Stimulated activated CD8-positive, alpha-beta memory T cell treated with anti-CD3 and anti-CD28 coated beads, Interleukin-2, amount 100 ng/mL, for 1 hour (primary cell): ENCODE measurements at places on chromosomes 5 and 9.

DNA sequence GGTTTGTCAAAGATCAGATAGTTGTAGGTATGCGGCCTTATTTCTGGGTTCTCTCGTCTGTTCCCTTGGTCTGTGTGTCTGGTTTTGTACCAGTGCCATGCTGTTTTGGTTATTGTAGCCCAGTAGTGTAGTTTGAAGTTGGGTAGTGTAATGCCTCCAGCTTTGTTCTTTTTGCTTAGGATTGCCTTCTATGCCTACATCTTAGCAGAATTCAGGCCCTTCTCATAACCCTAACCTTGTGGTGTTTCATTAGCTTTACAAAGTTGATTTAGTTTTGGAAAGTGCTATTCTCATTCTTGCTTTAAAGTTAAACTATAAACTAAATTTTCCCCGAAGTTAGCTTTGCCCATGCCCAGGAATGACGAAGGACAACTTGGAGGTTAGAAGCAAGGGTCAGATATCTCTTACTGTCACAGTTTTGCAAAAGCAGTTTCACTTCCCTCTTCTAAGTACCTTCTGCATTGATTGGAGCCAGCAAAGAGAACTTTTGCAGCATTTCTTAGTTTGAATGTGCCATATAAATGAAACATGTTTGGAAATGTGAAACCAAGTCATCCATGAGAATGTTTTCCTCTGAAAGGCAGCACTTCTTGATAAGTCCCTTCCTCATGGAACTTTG, 274.3 kb upstream of the DMRT1 start:
- DNase-seq = no peak

GRCh38 chr5:108747774-108748400, at the start of gene FER:
TSS of gene FER (plus strand) at chr5:108747897. CDS start at chr5:108798183, 50,286 bp downstream.
- DNase-seq = no peak

- no peak for DNase-seq
These were observed 23.4 kb downstream of the NREP start for GRCh38 chr5:111733571-111733970.

DNA sequence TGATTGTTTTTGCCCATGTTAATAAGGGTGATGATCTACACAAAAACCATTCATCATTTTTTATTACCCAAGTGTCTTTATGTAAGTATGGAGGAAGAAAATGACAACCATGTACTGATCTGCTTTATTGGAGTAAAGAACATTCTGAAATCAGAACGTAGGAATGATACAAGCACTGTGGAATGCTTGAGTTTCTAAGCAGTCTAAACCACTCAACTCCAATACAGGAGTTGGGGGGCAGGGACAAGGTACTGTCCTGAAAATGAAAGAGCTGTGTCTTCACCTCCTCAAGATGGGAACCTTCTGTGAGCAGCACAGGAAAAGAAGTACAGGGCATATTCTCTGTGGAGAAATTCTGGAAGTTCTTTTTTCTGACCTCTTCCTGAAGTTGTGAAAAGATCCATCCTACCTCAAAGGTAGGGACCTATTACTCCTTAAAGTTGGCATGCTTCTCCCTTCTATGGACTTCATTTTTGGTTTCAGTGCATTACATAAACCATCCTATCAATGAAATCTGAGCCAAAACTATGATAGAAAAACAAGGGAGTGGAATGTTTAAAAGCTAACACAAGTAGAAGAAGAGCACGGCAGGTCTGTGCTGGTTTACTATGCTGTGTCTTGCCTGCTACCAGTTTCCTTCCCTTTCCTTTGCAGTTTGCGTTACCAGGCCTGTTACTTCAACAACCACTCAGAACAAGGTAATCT, 202.6 kb downstream of the SEMA5A start:
- DNase-seq = no peak
